Fibroblast of pulmonary artery (primary cell): ENCODE measurements at places on chromosomes 4 and X.

DNA sequence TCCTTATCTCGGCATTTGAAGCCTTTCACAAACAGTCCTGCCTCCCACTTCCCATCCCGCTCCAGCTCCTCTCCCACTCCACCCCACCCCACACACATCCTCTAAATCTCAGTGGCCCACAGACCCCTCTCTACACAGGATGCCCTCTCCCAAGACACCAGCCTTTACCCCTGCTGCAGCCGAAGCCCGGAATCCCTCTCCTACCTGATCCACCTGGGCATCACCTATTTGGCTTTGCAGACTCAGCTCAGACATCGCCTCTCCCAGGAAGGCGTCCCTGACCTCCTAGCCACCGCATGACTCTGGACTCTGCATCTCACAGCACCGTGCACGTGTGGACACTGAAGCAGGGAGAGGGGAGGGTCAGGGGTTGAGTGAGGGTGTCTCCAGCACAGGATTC, 11.5 kb downstream of the PPP2R2C start:
- no peak for DNase-seq

- DNase-seq, result peak; percentile 14
Observed at GRCh38 chr4:27084685-27085361, 224.2 kb downstream of the STIM2 start.

GRCh38 chr4:110793890-110794554, 171.1 kb upstream of the PITX2 start:
- no peak for DNase-seq

DNA sequence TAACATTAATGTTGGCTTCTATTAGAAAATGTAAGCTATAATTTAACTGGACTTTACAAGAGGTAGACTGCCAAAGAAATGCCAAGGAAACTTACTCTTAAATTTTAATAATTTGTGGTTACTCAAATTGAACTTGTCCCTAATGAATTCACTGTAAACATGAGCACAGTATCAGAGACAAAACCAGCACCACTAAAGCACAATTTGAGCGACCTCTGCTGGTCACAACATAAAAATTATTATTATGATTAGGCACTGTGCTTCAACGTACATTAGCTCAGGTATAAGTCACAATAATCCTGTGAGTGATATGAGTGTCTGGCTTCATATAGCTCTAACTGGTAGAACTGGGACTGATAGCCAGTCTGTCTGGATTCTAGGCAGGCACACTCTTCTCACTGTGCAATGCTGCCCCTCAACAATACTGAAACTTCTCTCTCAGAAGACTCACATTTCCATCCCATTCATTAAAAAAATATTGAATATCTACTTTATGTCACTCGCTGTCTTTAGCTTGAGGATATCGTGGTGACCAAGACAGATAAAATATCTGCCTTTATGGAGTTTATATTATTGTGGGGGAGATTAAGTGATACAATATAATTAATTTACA, 8.0 kb downstream of the NUDT6 start:
- DNase-seq, result peak; percentile 76

GRCh38 chr4:112061207-112061817, 83.9 kb upstream of the FAM241A start:
- no peak for DNase-seq

DNA sequence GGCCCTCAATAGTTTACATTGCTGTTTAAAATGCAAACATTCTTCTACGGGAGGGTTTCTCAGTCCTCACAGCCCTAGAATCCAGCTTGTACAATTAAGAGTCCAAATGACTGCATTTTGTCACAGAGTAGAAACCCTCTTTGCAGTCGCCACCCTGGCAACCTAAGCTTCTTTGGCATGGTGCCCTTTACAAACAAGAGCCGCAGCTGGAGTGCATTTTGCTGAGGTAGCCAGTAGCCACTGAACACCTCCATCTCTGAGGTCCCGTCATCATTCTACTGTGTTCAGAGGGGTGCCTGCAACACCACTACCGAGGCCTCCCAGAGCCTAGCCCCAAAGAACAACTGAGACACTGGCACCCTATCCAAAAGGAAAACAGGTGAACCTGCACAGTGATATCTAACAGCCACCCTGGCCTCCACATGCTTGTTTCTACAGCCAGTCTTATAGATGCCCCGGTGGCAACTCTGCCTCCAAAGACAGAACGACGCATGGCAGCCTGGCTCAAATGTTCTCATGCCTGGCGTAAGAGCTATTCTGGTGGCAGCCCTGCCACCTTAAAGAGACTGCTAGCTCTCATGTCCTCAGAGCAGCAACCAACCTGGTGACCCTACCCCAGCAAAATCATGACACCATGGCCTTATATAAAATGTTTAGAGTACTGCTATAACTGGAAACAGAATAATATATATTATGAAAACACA, 801.9 kb downstream of the TECRL start:
- DNase-seq, result no peak

DNA sequence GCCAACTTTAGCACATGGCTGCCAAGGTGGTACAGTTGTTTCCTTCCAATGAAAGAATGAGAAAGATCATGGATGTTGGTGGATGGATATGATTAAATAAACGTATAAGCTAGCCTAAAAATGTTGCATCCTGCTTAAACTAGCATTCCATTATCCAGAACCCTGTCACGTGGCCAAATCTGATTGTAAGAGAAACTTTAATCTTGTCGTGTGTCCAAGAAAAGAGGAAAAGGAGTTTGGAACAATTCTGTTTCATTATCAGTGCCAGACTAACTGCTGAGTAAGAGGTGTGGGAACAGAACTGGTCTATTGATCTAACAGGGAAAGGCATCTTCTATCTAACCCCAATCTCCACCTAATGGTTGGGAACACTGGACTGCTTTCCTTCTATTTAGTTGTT, 325.2 kb upstream of the BMP3 start:
- peak; percentile 4 for DNase-seq

DNA sequence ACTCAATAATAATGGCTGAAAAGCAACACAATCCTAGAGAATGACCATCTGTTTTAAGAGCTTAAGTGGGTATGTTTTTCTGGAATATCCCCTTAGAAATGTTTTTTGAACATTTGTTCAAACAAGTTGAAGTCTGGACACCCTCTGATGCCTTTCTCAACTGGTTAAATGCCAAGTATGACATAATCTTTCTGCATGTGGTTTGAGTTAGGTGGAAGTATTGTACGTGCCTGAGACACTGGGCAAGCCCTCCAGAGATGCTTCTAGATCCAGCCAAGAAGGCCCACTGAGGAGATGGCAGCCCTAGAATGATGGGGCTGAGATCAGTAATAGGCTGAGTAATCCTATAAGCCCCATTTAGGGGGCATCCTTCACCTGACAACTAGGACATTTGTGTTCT, 493.1 kb downstream of the MAGEE1 start:
- no peak for DNase-seq
